Stimulated activated CD8-positive, alpha-beta memory T cell treated with anti-CD3 and anti-CD28 coated beads, Interleukin-12 subunit alpha, Interleukin-12 subunit beta, amount 100 ng/mL, for 4 hours (primary cell): ENCODE measurements at places on chromosomes 3 and 15.

- no peak for DNase-seq
These were observed 489.0 kb upstream of the CDIN1 start for GRCh38 chr15:36090286-36090946.

DNA sequence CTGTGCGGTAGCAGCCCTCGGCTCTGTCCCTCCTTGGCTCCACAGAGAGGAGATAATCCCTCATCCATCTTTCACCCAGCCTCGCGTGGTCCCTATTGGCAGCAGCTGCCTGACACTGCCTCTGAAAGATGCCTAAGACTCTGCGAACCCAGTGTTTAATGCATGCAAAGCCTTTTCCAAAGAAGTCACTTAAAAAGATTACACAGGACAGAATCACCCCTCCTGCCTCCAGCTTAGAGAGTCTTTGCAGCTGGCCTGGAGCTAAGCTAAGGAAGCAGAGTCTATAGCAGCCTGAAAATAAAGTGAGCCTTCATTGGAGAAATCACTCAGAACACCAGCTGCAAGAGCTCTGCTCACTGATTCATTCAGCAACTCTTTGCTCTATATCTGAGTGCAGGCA lies 247.2 kb downstream of the SHQ1 start:
- DNase-seq: no peak

- no peak for DNase-seq
These were observed at the start of gene ITIH3 for GRCh38 chr3:52794612-52795099. TSS of gene ITIH3 (plus strand) at chr3:52794796. CDS start at chr3:52794804, 8 bp downstream.

DNA sequence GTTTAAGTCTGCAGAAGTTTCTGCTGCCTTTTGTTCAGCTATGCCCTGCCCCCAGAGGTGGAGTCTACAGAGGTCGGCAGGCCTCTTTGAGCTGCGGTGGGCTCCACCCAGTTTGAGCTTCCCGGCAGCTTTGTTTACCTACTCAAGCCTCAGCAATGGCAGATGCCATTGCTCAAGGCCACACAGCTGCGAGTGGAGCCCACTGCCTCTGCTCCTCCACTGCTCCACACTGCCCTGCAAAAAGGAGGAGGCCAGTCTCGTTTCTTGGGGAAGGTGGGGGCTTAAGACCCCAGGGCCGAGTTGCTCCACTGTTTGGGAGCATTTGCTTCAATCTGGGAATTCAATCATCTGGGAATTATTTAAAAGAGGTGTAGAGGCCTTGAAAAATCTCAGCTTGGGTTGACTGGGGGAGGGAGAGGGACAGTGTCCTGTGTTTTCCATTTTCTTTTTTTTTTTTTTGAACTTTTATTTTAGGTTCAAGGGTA lies 144.6 kb upstream of the MEF2A start:
- no peak for DNase-seq

- no peak for DNase-seq
These were observed 36.7 kb downstream of the PXYLP1 start for GRCh38 chr3:141268306-141268705.

DNA sequence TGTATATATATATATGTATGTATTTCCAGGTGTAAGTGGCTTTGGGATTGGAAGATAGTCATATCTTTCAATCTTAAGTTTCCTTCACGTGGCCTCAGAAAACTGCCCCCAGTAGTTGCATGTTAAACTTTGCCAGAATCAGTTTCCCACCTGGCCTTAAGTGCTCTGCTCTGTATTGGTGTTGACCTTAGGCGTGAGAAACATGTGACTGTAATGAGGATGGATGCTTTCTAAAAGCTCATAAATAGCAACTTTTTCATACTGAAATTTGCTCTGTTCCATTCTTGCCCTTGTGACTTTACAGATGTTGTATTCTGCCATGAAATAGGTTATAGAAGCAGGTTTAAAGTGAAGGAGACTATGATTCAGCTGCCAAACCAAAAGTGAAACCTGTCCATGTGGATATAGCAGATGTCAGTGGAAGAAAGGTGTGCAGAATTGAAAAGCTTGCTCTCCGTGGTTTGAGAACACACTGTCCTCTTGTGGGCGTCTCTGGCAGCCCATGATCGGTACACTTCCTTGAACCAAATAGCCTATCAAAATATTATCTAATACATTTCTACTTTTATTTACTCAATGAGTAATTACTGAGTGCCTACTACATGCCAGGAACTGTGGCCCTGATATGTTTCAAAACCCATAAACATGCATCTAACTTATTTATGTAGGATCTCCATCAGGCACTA lies 15.8 kb downstream of the SCG5 start:
- no peak for DNase-seq

DNA sequence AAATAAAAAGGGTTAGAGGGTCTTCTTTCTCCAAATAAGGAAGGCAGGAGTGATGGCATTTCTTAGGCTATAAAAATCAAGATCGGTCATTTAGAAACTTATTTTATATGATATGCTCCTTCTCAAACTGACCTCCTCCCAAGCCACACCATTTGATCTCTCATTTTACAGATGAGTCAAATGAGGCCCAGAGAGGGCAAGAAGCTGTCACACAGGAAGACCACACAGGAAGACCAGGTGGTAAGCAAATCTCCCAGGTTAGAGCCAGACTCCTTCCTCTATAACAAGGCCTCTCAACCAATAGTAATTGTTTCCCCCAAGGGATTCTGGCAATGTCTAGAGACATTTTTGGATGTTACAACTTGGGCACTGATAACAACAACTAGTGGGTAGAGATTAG lies 13.8 kb downstream of the TLE3 start:
- no peak for DNase-seq
